Type B pancreatic cell (in vitro differentiated cells): ENCODE measurements at places on chromosomes 5 and 9.

DNA sequence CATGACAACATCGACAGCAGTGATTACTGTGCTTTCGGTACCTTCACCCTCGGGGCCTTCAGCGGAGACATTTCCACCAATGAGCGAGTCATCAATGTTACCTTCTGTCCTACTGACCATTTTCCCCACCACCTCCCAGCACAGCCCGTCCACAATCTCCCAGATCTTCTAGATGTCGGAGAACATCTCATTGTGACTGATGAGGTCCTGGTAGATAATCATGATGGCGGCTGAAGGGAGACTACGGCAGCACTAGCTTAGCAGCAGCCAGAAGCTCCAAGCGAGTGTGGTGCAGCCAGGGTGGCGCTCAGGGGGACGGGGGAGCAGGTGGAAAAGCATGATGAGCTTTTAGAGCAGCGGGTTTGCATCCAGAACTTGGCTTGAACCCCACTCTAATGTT lies 379.0 kb downstream of the TLR4 start:
- DNase-seq = no peak

DNA sequence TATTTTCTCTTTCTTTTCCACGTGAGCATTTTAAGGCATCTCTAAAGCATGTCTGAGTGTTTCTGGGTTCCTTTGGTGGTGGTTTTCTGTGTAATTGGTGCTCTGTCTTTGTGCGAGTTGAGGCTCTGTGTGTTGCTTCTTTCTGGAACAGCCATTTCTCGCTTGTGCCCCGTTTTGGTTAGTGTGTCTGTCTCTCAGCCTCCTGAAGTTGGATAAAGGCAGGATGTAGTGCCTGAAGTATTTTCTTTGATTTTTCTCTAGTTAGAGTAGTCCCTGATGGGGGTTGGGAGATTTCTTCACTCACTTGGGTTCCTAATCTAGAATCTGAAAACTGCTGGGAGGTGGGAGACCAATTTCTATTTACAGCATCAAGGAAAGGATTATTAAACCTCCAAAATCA lies 129.7 kb upstream of the TMEM161B start:
- DNase-seq = no peak

- DNase-seq = no peak
Observed at GRCh38 chr9:15824310-15824709, 271.5 kb downstream of the CCDC171 start.

- DNase-seq = no peak
Observed at GRCh38 chr5:77845324-77845646, 69.1 kb upstream of the TBCA start.

- DNase-seq = no peak
Observed at GRCh38 chr9:134518004-134518606, 123.5 kb upstream of the COL5A1 start.

GRCh38 chr5:17190242-17190778 lies 27.1 kb upstream of the BASP1 start:
- DNase-seq = no peak

DNA sequence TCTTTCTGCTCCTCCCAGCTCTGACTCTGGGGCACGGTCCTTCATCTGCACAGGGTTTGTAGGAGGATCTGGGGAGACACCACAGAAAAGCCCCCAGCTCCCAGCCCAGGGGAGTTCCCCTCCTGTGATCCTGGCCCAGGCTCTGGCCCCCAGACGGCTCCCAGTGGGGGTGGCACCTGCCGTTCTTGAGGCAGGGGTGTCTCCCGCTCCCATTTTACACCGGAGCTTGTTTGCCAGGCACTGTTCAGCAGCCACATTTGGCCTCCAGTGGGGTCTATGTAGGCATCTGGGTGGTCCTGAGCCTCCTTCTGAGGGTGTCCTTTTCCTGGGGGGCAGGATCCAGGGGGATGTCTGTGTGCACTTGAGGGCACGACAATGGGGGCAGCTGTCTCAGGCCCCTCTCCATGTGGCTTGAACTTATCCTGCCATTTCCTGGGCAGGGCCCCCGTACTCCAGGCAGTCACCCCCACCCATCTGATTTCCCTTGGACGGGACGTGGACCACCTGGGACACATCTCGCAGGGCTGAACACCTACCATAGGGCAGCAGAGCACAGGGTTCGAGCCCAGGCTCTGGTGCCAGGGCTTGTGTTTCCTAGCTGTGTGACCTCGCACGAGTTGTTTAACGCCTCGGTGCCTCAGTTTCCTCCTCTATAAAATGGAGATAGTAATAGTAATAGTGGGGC lies 275.0 kb upstream of the MVB12B start:
- no peak for DNase-seq

GRCh38 chr5:175695161-175696126 lies 37.6 kb downstream of the HRH2 start:
- no peak for DNase-seq

GRCh38 chr5:11128021-11128420 lies 367.0 kb upstream of the DAP start:
- no peak for DNase-seq
